SK-N-SH (cell line): ENCODE measurements at places on chromosomes 12 and 14.

DNA sequence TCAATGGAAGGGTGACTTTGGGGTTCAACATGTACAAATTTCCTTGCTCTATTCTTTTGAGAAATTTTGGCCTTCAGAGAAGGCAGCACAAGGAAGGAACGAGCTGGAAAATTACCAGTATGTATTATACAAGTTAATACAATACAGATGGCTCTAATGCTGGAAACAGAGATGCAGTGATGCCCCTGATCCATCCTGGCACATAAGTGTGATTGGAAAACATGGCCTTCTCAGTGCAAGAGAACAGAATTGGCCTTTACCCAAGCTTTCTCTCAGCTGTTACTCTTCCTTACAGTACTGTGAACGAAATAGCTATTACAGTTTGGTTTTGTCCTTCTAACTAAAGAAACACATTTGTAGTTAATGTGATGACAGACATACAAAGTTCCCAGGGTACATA, 102.5 kb upstream of the GPHB5 start:
- peak; percentile 49 for DNase-seq

DNA sequence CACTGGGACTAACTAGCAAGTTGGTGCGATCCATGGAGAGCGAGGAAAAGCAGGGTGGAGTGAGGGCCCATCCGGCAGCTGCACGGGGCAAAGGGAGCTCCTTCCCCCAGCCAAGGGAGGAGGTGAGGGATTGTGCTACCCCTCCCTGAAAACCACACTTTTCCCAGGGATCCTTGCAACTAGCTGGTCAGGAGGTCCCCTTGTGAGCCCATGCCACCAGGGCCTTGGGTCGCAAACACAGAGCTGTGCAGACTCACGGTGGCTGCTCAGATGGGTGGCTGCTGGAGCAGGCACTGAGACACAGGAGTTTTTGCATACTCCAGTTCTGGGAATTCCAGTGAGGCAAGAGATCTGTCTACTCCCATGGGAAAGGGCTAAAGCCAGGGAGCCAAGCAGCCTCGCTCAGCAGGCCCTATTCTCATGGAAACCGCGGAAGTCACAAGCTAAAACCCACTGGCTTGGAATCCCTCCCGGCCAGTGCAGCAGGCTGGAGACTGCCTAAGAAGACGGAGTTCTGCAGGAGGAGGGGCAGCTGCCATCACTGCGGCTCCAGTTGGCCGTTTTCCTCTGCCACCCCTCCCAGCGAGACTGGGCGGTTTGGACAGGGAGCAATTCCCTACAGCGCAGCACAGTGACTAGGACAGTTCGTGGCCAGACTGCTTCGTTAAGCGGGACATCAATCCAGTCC, 10.9 kb upstream of the ZNF705A start:
- DNase-seq: no peak

- DNase-seq: no peak
Measured at GRCh38 chr12:18753481-18754123, 15.7 kb downstream of the CAPZA3 start.

DNA sequence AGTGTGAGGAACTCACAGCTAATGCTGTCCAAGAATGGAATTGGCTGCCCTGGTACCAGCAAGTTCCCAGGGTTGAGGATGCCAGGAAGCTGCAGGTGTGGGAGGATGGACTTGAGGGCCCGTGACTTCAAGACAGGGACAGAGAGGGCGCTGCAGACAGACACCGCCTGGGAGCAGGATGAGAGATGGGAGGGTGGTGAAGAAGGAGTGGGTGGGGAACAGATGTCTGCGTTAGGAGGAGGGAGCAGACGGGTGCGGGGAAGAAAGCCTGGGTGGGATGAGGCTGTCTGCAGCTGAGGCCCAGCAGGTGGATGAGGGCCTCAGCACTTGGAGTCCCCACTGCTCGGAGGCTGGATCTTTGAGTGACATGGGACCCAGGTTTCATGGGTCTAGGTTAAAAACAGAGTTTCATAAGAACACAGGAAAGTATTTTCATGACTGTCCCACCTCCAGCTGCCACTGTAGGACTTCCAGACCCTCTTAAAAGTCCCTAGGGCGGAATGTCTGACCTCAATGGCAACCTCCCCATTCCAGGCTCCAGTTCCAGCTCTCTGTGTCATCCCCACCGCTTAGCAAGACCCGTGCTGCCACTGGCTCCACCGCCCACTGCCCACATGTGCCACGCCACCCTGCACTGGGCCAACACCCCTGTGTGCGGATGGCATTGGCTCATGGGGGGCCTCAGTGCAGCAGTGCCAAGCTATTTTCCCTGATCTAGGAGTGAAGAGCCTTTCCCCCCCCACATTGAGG, 70.3 kb upstream of the SCN8A start:
- DNase-seq: no peak

DNA sequence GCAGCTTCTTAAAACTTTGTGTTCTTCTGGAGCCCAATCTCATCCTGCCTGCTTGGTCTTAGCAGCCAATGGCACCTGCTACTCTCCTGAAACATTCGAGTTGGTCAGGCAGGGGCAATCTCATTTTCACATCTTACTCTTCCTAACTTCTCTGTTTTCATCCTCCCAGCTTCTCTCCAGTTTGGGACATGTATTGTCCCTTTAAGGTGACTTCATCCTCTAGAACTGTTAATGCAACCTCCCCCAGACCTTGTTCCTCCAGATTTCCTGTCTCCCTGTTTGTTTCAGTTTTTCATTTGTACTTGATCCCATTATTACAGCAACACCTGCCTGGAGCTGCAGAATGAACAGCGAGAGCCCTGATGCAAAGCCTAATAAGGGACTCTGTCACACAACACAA, 31.3 kb downstream of the SERPINA11 start:
- no peak for DNase-seq

DNA sequence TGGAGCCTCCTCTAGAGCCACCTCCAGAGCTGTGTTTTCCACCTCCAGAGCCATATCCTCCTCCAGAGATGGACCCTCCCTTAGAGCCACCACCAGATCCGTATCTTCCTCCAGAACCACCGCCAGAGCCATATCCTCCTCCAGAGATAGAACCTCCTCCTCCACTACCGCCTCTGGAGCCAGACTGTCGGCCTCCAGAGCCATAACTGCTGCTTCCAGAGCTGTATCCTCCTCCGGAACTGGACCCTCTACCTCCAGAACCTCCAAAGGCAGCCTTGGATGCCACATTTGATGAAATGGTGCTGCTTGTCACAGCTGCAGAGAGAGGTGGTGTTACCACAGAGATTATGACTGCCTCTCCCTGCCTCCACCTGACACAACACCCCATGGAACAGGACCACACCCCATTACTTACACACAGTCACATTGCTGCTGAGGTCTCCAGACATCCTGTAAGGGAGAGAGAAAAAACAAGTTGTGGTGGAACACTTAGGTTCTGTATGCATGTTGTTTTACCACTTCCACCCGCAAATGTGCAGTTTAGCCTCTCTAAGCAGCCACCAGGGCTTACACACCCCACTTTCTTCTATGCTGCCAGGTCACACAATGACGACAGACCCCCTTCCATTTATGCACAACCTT, 6.8 kb downstream of the KRT2 start:
- DNase-seq: no peak
